ENCODE measurements at places on chromosomes 12 and 14.

DNA sequence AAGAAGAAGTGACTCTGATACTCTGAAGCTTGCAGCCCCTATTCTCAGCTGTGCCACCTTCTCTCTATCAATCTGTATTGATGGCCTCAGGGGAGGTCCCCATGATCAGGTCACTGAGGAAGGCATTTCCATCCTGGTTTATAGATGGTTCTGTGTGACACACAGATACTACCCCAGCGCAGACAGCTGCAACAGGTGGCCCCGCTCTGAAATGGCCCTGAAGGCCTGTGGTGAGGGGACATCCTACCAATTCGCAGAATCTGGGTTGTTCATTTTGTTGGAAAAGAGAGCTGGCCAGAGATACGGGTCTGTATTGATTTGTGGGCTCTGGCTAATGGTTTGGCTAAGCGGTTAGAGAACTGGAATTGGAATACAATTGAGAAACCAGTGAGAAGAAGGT lies 21.7 kb downstream of the DLK1 start:
- no peak for DNase-seq

DNA sequence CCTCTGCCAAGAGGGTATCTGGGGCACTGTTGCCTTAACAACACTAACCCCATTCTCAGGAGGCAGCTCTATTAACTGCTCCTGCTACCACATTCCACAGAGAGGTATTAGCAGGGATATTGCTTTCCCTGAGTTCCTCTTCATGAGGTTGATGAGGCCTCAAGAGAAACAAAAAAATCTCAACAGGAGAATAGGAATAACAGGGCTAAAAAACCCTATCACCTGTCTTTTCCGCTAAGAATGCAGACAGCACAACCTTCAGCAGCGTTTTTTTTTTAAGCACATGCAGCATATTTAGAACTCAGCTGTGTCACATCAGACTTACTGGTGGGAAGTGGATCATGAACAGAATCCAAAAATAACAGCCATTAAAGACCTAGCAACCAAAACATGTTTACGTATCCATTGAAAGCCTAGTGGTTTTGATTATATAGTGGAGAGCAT lies 29.2 kb downstream of the ATF7 start:
- no peak for DNase-seq

DNA sequence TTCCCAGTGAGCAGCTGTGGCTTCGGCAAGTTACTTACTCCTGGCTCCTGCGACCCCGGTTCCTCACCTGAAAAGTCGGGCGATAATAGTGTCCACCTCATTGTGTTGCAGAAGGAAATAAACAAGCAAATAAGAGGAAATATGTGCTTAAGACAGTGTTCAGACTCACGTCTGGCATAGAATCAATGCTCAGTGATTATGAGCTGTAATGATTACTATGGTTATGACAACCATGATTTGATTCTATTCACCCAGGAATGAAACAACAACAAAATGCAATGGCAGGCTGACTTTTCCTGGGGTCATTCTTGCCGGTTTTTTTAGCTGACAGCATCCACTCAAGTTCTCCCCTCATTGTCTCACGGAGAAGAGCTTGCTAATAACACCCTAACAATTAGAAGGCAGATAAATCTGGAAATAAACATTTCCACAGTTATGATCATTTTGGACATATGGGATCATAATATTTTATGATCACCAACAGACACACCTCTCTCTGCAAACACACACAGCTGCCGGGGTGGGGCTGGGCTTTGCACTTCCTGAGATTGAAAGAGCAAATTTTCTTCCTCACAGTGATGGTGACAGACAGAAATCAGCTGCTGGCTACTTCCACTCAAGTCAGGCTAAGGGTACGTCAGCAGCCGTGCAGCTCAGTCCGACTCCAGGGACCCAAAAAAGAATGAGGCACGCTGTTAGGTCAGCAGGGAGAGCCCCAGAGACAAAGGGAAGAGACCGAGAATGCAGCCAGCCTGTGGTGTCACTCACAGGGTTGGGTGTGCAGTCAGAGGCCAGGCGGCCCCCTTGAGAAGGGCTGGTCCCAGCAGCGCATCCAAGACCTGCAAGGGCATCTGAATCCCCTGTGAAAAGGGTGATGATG lies 158.0 kb downstream of the RIMBP2 start:
- no peak for DNase-seq

GRCh38 chr12:109772622-109773321 lies 59.1 kb downstream of the FAM222A start:
- no peak for DNase-seq

DNA sequence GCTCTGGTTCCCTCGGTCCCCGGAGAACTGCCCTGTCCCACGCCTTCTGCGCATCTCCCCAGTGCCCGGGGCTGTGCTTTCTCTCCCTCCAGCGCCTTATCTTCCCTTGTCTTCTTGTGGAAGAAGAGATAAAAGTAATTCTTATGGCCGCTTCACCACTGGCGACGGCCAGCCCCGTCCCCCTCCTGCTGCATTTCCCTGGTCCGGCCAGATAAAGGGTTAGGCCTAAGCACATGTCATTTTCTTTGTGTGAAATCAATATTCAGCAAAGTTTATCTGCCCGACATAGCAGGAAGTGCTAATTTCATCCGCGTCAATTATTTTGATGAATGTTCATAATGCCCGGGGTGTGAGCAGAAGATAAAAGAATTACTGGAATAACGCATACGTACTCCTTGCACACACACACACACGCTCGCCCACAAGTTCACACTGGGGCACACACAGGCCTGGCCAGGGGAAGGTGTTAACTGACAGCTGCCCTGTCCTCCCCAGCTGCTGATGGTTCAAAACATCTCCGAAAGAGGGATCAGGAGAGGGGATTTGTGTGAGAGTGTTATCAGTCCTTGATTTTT lies 177.7 kb upstream of the LHX5 start:
- DNase-seq: no peak

GRCh38 chr14:98507264-98507663 lies 764.7 kb downstream of the BCL11B start:
- no peak for DNase-seq

DNA sequence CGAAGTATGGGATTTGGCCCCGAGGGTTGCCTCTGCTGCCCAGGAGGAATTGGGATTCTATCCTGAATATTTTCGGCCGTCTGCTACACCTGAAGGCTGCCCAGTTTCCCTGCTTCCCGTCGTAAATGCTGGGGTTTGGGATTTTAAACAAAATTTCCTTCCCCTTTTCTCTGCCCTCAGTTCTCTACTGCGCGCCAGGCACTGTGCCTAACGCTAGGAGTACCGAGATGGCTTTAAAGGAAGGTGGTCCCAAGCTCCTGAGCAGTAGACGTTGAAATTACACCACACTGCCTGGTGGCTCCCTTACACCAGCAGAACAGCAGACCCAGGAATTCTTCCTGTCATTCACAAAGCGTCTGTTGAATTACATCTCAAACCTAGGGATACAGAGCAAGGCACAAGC lies 566 bp upstream of the PRDM4 start:
- DNase-seq: no peak

- no peak for DNase-seq
Measured at GRCh38 chr12:67456431-67456901, 187.3 kb downstream of the CAND1 start.

DNA sequence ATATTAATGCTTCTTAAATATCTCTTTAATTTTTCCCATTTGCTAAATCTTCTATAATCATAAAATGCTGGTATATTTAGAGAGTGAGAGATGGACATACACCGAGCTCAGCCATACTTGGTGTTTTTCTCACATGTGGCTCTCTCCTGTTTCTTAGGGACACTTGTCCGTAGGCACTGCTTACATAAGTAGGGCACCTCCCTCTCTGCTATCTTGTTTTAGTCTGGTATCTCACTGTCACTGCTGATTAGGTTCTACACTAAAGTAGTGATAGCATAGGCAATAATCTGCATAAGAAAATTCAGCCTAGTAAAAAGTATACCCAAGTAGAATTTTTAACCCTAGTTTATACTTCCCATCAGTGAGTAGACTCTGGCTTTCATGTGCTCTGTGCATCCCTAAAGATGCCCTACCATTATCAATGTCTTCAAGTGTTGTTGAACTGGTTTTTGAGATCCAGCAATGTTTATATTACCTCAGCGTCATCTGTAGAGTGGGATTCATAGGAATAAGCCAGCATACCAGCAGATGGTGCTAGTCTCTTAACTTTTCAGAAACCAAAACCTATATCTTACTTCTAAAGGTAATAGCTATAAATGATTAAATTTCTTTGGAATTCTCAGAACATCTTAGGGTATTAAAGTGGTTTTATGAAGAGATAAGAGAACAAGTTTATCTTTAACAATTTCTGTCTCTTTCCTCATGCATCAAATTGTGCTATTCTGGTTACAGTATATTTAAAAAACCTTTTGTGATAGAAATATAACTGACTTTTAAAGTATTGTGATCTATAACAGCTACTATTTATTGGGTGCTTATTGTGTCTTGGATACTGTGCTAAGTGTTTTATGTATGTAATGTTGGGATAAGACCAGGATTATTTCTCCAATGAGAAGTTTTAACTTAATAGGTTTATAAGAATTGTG lies 32.9 kb downstream of the ARID2 start:
- DNase-seq: no peak

DNA sequence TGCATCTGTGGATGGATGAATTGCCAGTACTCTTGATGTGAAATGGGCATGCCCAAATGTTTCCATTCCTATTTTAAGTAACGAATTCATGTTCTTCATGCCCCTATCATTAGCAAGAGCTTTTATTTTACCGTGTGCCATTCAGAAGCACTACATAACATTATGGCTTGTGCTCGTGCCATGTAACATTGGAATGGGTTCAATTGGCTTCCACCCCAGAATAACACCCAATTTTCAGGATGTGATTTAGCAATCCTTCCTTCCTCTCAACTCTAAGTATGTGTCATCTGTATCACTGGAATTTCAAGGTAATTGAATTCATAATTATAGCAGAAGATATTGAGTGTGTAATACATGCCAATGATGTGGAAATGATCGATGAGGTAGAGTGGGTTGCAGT lies 145.8 kb upstream of the TMPO start:
- no peak for DNase-seq

- no peak for DNase-seq
Measured at GRCh38 chr14:36627981-36628380, 33.7 kb upstream of the PAX9 start.

DNA sequence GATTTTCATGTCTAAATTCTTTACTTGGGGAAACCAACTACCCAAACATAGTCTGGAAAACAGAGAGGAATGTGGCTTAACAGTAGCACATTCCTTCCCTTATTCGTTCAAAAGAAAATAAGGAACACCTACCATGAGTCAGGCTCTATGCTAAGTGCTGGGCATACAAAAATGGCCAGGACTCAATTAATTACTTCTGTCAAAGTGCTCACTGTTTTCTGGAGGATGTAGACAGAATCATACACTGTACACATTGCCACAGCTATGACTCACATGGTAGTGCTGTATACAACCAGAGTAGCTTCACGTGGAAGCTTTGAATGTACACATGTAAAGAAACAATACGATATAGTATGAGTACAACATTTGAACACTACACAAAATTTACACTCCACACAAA lies 50.1 kb downstream of the SLC25A21 start:
- DNase-seq: no peak

GRCh38 chr14:31419967-31420318 lies 407 bp downstream of the HEATR5A start:
- DNase-seq: peak; percentile 9

DNA sequence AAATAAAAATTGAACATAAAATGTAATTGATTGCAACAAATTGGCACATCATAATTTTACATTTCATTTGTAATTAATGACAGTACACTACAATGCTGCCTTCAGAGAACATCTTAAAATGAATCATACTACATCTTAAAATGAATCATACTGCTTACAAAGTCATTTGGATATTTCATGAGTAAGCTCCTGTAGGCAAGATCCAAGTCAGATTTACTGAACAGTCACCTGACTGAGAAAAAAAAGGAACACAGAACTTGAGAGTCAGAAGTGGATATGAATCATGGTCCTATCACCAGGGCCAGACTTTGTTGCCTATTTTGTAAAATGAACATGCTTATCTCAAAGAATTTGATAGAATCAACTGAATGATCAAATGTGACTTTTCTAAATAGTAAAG lies 32.7 kb upstream of the FBLN5 start:
- DNase-seq: no peak

DNA sequence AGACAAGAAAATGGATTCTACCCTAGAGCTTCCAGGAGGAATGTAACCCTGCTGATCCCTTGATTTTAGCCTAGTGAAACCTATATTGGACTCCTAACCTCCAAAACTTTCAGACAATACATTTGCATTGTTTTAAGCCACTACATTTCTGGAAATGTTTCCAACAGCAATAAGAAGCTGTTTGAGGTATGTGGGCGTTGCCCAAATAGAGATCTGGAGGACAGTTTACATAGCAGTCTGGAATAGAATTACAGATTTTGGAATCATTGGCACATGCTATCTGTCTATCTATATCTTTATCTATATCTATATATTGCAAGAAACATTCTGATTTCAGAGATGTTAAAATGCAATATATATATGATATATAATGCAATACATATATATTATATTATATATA lies 42.4 kb upstream of the EGLN3 start:
- DNase-seq: no peak

GRCh38 chr12:108507971-108508642 lies 7.0 kb upstream of the FICD start:
- DNase-seq: no peak

DNA sequence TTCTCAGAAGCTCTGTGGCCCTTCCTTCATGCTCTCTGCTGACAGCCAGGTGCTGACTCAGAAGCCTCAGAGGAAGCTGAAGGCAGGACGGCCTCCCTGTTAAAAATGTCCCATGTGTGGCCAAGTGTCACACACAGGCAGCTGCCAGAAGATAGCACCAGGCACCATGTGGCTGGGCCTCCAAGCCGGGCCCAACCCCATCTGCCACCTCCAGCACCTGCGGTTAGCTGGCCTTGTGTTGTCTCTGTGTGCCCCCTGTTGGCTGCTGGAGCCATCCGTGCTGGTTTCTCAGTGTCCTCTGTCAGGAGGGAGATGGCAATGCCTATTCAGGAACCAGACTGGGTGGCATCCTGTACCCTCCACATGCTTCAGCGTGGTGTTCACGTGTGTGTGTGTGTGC lies 63.2 kb downstream of the TSPAN11 start:
- DNase-seq: peak; percentile 16

GRCh38 chr12:99267038-99267437 lies 380.5 kb upstream of the GARIN6 start:
- no peak for DNase-seq

- DNase-seq: no peak
Measured at GRCh38 chr14:64082837-64083236, 211.3 kb downstream of the ESR2 start.

All from activated CD4-positive, alpha-beta T cell treated with anti-CD3 and anti-CD28 coated beads, Interleukin-2, amount 50 U/mL, for 48 hours (primary cell).